Right forelimb (tissue), 1 donor: ENCODE measurements at places on chromosomes 11 and 22.

DNA sequence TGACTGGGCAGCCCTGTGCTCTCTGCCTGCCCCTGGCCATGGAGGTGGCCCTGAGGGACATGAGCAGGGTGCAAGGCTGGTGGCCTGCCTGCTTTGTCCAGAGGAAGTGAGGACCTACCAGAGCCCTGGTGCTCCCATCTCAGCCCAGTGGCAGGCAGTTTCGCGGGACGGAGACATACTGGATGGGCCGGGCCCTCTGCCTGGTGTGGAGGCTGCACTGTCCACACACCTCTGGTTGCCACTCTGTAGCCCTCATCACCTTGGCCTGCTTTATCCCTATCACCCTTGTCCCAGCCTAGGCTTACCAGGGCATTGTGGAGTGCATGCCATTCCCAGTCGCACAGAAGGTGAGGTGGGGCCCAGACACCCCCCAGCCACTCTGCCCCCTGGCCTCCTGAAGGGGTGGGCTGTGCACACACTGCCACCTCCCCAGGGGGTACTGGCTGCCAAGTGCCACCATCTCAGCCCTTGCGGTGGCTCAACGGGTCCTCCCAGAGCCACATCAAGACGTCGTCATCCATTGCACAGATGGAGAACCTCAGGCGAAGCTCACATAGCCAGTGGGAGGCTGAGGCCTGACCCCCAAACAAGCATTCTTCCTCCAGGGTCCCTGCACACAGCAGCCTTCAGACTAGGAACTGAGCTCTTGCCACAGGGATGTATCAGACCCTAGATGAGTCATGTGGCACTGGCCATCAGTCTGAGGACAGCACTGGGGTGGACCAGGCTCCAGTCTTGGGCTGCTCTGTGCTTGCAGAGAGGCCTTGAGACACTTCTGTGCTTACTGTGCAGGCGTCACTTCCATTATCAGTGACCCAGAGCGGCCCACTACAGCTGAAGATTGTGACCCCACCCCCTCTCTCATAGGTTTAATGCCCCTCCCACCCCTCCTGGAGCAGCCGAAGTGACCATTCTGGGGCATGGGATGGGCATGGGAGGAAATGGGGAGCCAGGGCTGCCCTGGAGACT, 176.1 kb downstream of the IGLL1 start:
- peak; percentile 19 for DNase-seq

DNA sequence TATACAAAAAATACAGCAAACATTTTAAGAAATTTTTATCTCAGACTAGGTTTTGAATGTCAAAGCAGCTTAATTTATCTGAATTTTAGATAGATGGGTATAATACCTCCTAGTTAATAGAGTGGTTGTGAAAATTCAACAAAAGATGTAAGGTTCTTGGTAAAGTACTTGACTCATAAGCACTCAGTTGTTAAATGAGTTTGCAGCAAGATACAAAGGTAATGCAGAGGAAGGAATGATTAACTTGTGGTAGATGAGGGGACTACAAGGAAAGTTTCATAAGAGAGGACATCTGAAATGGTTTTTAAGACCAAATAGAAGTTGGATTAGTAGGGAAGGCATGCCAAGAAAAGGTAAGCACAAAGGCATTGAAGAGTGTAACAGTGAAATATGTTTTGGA, 37.4 kb downstream of the PPME1 start:
- DNase-seq = no peak

GRCh38 chr11:108204929-108205499, 17.4 kb downstream of the NPAT start:
- DNase-seq = no peak

DNA sequence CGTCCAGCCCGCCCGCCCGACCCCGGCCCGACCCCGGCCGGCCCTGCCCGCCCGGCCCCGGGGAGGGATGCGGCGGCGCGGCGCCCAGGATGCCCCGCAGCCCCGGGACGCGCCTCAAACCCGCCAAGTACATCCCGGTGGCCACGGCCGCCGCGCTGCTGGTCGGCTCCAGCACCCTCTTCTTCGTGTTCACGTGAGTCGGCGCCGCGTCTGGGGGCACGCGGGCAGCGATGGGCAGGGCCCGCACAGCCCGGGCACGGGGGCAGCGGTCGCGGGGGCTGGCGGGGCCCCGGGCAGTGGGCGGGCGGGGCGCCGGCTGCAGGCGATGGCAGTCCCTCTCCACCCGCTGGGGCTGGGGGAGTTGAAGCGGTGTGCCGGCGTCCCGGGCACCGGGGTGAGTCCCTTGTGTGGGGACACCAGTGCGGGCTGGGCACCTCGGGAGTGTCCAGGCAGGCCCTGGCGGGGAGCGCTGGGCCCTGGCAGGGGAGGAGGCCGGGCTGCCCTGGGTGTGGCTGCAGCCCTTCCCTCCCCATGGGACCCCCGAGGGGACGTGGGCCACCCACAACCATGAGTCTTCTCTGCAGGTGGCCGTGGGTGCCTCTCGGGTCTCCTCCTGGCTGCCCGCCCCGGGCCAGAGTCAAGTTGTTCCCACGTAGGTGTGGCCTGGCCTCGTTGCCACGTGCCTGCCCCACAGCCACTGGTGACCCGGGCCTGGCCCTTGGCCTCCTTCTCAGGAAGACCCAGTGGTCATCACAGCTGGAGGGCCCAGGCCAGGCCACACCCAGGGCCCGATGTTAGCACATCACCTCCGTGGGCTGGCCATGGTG, 468 bp downstream of the ZDHHC8 start:
- no peak for DNase-seq

DNA sequence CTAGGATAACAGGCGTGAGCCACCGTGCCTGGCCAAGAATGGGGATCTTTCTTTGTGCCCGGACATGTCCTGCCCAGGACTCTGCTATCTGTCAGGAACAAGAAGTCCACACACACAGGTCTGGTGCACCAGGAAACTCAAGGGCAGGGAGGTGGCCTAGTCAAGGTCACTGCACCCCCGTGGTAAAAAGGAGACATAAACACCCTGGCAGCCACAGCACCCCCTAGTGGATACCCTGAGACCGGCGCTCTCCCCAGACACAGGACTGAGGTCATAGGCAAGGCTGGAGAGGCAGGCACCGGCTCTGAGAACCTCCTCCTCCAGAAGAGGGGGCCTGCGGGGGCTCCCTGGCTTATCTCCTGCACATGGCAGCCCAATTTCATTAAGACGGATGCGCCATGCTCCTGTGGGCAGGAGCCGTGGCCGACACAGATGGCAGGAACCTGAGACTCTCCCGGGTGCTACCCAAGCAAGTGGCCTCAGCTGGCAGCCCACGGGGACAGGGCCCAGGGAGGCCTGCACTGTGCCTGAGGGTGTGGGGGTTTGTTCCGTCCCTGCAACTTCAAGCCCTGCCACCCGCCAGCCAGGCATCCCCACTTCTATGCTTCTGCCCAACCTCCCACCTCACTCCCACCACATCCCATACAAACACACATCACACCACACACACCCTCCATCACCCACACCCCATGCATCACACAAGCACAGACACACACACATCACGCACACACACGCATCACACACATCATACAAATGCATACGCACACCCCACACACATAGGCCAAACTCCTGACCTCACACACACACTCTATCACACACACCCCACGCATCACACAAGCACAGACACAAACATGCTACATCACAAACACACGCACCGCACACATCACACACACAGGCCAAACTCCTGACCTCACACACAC, 19.6 kb downstream of the MACROD1 start:
- DNase-seq = no peak

DNA sequence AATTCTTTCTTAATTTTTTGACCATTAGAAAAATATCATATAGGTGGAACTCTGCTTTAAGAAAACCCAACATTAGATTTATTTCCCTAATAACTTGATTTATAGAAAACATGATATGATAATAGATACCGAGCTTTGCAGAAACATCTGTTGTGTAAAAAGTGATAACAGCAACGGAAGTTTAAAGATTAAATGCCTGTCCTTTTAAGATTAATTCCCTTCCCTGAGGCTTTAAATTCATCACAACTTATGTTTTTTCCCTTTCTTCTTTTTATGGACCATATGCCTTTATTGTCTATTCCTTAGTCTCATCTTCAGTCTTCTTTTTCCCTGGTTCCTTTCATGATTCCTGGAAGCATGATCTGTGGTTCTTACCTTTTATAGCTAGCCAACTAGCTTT, 1.9 kb downstream of the USP47 start:
- no peak for DNase-seq

DNA sequence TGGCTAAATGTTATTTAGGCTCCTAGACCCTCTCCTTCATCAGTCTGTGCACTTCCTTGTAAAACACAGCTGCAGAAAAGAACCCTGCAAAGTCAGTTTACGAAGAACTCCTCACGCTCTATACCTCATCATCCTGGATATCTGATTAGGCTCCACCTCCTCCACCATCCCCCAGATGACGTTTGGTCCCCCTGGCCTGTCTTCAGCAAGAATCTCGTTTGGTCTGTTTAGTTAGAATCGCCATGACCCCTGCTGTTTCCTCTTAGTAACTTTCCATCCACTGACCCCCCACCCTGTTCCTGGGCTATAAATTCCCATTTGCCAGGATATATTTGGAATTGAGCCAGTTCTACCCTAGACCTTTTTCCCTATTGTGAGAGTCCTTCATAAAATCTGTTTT, 214.1 kb downstream of the OPCML start:
- DNase-seq = no peak

GRCh38 chr11:93493252-93493897, 49.8 kb downstream of the SMCO4 start:
- no peak for DNase-seq

DNA sequence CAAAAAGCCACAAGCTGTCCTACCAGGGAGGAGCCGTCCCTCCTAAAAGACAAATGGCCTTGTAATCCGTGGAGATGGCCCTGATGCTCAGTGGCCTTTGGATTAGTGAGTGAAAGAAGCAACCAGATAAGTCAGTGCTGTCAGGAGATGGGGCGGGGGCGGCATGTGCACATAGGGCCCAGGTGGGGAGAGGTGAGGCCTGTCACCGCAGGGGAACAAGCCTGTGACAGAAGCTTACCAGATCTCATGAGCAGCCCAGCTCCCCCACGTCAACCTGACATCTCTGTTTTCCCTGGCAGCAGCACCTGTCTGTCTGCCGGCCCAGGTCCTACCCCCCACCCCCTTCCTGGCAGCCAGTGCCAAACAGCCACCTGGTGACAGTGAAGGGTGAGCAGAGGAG, 162.6 kb downstream of the BUD13 start:
- no peak for DNase-seq

DNA sequence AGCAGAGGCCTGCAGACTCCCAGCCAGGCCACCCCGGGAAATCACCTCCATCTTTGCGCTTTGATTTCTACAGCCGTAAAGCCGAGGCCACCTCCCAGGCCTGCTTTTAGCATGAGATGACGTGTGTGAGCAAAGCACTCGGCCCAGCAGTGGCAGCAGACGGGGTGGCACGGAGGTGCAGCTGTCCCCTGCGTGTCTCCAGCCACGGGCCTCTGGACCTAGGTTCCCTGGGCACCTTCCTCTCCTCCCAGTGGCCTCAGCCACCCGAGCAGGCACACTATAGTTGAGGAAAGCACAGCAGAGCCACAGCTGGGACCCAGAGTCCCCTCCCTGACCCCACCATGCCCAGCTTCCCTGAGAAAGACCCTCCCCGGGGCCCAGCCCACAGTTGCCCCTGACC, 15.9 kb downstream of the GNAZ start:
- no peak for DNase-seq

- DNase-seq = no peak
These were observed 93.9 kb upstream of the API5 start for GRCh38 chr11:43217849-43218248.

DNA sequence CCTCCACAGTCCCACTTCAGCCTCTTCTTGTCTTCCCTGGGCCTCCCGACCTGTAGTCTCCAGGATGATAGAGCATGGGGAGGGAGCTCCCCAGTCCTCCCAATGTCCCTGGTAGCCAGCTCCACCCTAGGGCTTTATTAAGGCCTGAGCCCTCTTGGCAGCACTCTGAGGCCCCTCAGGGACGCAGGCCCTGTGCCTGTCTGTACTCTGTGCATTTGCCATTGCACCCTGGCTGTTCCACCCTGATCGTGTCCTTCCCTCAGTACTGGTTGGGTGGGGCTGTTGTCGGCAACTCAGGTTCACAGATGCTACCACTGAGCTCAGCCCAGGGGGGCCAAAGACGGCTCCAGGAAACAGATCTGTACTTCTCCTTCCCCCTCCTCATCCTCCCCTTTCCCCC, 7.2 kb downstream of the SSTR3 start:
- no peak for DNase-seq

DNA sequence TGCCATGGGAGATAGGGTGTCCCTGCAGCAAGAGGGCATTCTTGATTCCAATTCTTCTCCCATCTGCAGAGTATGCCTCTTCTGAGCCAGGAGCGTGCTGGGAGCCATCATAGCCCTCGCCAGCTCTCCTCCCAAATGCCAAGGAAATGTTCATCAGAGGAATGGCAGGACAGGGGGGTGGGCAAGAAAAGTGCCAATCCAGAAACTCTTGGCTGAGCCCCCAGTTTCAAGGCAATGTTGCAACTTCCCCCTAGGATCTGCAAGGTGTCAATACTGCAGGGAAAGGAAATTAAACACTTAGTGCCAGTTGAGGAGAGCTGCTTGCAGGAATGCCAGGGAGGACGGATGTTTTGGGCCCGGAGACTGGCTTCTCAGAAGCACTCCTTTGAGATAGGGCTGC, 94.8 kb upstream of the PRDM11 start:
- no peak for DNase-seq

GRCh38 chr11:115377882-115378296, 126.3 kb downstream of the CADM1 start:
- no peak for DNase-seq

GRCh38 chr11:116055064-116055463, 550.8 kb upstream of the CADM1 start:
- no peak for DNase-seq

- DNase-seq = no peak
These were observed 10.4 kb downstream of the MYRF start for GRCh38 chr11:61762798-61763197.

DNA sequence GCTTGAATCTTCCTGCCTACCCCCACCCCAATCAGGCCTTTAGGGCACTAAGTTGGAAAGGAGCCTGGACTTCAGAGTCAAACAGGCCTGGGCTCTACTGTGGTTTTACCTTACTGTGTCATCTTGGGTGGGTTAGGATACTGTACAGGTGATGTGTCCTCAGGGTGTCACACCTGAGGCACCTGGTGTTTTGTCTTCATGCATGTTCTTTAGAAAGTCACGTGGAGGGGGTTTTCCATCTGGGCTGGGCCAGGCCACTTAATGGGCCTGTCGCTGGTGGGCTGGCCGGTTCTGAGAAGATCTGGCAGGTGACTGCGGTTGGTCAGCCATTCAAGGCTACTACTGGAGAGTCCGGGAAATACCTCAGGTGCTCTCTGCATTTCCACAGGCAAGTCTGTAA, 92.6 kb downstream of the SWAP70 start:
- no peak for DNase-seq
